ENCODE measurements at places on chromosomes 7 and 10.

- no peak overlapping the region for H3K27ac ChIP-seq
- no peaks in the 10 kb centered on the region for H3K27me3 ChIP-seq
- no peak overlapping the region for H3K4me3 ChIP-seq
- no peaks in the 10 kb centered on the region for H3K4me1 ChIP-seq
- no peak for DNase-seq
These were observed 180.7 kb upstream of the GPR26 start for GRCh38 chr10:123485341-123485960.

GRCh38 chr10:33559105-33559504 is 224.6 kb upstream of the NRP1 start:
- H3K4me3 ChIP-seq, result no peak overlapping the region
- DNase-seq, result no peak
- H3K27me3 ChIP-seq, result peaks cover 4% of the 10 kb centered on the region
- H3K36me3 ChIP-seq, result no peaks in the 10 kb centered on the region
- no peaks in the 10 kb centered on the region for H3K4me1 ChIP-seq

DNA sequence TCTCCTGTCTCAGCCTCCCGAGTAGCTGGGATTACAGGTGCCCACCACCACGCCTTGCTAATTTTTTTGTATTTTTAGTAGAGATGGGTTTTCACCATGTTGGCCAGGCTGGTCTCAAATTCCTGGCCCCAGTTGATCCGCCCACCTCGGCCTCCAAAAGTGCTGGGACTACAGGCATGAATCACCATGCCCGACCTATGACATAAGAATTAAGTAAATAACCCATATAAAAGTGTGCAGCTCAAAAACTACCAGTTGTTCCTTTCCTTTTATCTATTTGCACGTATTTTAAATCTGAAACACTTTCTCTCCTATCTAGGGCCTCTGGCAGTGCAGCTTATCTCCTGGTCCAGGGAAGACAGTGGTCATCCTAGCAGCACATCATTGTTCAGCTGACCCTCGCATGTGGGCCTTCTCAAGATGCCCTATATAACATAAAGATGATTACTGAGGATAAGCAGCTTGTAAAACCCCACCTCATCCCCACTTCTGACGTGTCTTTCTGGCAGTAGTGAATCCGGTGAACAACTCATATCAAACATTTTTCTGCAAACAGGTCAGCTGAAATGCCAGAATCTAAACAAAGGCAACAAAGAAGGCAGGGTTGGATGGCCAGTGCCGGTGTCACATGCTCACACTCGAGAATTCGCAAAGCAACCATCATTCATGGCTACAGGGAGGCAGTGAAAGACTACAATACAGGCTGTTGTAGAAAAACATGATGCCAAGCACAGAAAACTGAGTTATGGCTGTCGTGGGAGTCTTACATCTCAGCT is 36.0 kb upstream of the KCNIP2 start:
- no peaks in the 10 kb centered on the region for H3K27me3 ChIP-seq
- H3K36me3 ChIP-seq, result no peaks in the 10 kb centered on the region
- DNase-seq, result no peak
- H3K27ac ChIP-seq, result no peak overlapping the region
- H3K4me1 ChIP-seq, result no peaks in the 10 kb centered on the region

DNA sequence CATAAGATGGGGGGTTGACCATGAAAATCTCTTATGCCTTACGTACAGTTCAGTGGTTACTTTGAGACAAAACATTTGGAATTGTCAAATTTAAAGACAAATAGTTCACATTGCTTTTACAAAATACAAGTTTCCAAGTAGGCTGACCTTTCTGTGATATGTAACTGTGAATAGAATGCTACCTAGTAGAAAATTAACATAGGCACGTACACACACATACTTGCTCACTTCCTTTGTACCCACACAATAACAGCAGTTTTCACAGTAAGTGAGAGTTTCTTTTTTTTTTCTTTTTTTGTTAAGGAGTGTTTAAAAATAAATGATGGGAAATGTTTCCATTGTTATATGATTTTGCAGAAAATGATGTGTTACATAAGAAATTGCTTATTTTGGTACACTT is 53.3 kb upstream of the SP8 start:
- no peaks in the 10 kb centered on the region for H3K4me1 ChIP-seq
- H3K4me3 ChIP-seq, result no peak overlapping the region
- DNase-seq, result no peak
- no peaks in the 10 kb centered on the region for H3K27me3 ChIP-seq
- H3K27ac ChIP-seq, result no peak overlapping the region

- DNase-seq, result no peak
- H3K27ac ChIP-seq, result no peak overlapping the region
- H3K36me3 ChIP-seq, result no peaks in the 10 kb centered on the region
These were observed 807.9 kb upstream of the MBL2 start for GRCh38 chr10:53580465-53580864.

DNA sequence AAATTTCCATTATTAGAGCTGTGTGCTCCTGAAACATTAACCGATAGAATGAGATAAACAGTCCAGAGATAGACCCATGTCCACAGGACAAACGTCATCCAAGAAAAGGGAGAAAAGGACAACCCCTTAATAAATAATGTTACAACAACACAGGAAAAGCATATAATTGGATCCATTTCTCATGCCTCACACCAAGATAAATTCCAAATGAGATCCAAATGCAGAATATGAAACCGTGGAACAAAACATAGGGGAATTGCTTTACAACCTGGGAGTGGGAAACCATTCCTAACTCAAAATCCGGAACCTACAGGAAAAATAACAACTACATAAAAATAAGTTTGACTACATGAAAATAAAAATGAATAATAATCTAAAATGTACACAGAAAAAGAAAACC is 22.4 kb upstream of the NEBL start:
- H3K4me1 ChIP-seq, result no peaks in the 10 kb centered on the region
- H3K27ac ChIP-seq, result no peak overlapping the region
- H3K4me3 ChIP-seq, result no peak overlapping the region
- DNase-seq, result no peak
- H3K27me3 ChIP-seq, result no peaks in the 10 kb centered on the region

DNA sequence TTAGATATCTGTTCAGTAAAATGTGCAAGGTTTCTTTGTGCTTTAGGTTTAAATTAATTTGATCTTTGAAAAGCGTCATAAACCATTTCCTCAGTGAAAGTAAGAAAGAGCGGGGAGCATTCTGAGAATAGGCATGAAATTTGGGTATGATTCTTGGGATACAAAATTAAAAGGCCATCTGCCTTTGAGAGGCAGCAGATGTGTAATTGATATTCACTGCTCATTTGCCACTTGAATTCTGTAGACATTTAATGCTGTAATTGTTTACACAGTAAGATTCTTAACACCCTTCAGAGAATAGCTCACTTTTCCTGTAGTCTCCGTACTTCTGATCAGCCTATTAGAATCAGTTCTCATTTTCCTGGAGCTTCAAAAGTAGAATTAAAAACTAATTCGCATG is 18.7 kb downstream of the FRMD4A start:
- no peak overlapping the region for H3K27ac ChIP-seq
- H3K4me3 ChIP-seq, result no peak overlapping the region
- no peak for DNase-seq
- no peaks in the 10 kb centered on the region for H3K27me3 ChIP-seq

- H3K36me3 ChIP-seq, result no peaks in the 10 kb centered on the region
- no peak overlapping the region for H3K27ac ChIP-seq
These were observed 18.5 kb upstream of the FAM133B start for GRCh38 chr7:92608380-92609322.

DNA sequence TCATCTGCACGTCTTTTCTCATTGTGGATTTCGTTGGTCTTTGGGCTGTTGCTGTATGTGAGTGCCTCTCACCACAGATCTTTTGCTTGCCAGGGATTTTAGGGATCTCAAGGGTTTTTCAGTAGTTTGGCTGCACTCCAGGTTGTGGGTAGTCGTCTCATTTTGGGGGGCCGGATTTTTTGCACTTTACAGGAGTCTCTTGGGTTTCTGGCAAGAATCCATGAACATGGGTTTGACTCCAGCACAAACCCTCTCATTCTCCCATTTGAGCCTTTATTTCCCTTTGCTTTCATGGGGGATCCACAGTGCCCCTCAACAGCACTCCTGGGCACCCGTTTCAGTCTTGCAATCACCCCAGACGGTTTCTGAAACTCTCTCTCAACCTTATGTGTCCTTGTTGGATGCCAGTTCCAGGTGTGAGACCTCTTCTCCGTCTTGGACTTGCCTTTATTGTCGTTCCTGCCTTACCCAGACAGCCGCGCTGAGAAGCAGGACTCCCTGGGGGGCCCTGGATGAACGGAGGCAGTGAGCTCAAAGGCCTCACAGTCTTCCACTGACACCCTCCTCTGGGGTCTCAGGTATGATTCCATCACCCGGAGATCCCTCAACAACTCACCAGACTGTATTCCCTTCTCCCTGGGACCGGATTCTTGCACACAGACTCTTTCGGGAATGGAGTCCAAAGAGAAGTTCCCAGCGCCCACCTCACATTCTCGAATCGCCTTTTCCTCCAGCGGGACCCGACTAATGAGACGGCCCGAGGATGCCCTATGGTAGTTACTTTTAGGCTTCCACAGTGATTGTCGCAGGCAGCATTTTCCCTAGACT is 18.8 kb upstream of the ZNF273 start:
- H3K27me3 ChIP-seq, result no peaks in the 10 kb centered on the region
- no peak for DNase-seq
- no peak overlapping the region for H3K27ac ChIP-seq
- H3K4me3 ChIP-seq, result no peak overlapping the region
- no peaks in the 10 kb centered on the region for H3K4me1 ChIP-seq
- no peaks in the 10 kb centered on the region for H3K36me3 ChIP-seq

DNA sequence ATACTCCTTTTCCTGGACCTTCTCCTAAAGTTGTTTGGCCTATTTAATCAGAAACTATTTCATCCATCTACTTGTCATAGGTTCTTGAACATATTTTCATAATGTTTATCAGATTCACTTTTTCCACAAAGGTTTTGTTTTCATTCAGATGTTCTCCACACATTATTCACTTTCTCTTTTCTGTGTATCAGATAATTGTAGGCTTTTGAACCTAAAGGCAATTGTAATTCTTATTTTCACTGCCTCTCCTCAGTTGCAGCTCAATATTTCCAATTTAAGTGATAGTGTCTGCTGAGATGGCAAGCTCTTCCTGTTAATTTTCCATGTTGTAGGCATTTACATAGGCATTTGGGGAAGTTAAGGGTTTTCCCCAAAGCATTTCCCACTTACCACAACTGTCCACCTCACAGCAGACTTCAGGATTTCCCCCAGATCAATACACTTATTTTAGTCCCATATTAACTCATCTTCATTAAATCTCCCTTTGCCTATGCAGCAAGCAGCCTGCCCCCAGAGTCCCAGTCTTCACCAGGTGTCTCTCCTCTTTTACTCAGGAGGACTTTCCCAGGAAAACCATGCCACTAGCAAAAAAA is 12.3 kb upstream of the IKZF1 start:
- H3K27me3 ChIP-seq, result no peaks in the 10 kb centered on the region
- H3K4me1 ChIP-seq, result no peaks in the 10 kb centered on the region
- no peak overlapping the region for H3K27ac ChIP-seq
- DNase-seq, result no peak

DNA sequence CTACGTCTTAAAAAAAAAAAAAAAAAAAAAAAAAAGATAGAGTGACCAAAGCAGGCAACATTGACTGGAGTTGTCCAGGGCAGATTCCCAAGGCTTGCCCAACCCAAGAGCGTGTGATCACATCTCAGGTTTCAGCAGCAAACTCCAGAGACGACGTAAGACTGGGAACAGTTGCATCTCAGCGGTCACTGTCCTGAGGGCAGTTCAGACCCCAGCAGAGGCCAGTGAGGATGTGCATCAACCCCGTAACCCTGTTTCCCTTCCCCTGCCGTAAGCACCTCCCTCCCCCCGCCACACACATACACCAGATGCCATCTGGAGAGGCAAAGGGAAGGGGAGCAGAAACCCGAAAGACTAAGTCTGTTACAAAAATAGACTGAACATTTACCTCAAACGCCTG is 19.3 kb upstream of the TOMM7 start:
- H3K4me3 ChIP-seq, result no peak overlapping the region
- no peaks in the 10 kb centered on the region for H3K27me3 ChIP-seq
- no peaks in the 10 kb centered on the region for H3K36me3 ChIP-seq
- no peaks in the 10 kb centered on the region for H3K4me1 ChIP-seq

DNA sequence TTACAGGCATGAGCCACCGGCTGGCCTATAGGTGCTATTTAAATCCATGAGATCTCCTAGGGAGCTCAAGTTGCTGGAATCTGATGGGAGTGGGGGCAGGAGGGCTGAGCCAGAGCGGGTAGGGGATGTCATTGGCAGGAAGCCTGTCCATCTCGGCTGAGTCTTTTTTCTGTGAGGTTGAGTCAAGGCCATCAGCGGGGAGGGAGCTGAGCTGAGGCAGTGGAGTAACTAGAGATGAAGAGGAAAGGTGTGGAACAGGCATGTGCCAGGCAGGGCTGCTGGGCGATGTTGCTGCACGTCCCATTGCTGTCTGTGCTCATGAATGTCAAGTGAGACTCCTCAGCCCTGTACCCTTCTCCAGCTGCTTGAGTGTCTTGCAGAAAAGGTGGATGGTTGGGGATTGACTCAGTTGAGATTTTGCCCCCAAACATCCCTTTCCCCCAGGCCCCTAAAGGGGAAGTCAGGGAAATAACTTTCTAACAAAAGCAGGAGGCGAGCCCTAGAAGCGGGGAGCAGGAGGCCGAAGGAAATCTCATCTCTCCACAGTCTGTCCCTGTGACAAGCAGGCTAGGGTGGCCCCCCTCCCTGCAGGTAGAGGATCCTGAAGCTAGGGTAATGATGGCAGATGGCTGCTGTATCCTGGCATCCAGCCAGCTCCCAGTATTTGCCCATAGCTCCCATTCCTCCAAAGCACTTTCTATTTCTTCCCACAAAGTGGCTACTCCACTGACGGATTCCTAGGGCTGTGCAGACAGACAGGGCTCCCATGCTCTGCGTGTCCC is 5.4 kb downstream of the ATP6V1F start:
- no peak overlapping the region for H3K27ac ChIP-seq
- H3K36me3 ChIP-seq, result peaks cover 11% of the 10 kb centered on the region
- no peaks in the 10 kb centered on the region for H3K27me3 ChIP-seq
- no peak for DNase-seq
- peaks cover 18% of the 10 kb centered on the region for H3K4me1 ChIP-seq

GRCh38 chr7:137209151-137209817 is 134.2 kb downstream of the PTN start:
- no peaks in the 10 kb centered on the region for H3K36me3 ChIP-seq
- no peaks in the 10 kb centered on the region for H3K27me3 ChIP-seq
- no peak overlapping the region for H3K27ac ChIP-seq
- no peak overlapping the region for H3K4me3 ChIP-seq
- H3K4me1 ChIP-seq, result no peaks in the 10 kb centered on the region

GRCh38 chr7:83819911-83820310 is 171.0 kb upstream of the SEMA3E start:
- H3K27ac ChIP-seq, result no peak overlapping the region
- no peak overlapping the region for H3K4me3 ChIP-seq
- no peaks in the 10 kb centered on the region for H3K27me3 ChIP-seq
- no peaks in the 10 kb centered on the region for H3K36me3 ChIP-seq
- no peak for DNase-seq

DNA sequence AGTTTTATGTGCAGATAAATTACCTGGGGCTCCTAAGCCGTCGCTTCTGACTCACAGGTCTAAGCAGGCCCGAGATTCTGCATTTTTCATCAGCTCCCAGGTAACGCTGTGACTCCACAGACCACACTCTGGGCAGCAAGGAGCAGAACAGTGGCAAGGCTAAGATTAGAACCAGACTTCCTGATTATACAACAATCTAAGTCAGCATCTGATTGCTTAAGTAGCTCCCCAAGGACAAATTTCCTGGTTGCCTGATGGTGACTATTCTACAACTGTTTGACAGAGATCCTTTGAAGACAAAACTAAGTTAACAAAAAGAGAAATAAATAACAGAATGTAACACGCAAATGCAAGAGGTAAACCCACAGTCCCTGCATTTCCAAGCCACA is 69.0 kb downstream of the CREB3L2 start:
- peak overlapping the region; percentile 57 for H3K27ac ChIP-seq
- H3K4me1 ChIP-seq, result peaks cover 35% of the 10 kb centered on the region
- no peaks in the 10 kb centered on the region for H3K36me3 ChIP-seq
- H3K27me3 ChIP-seq, result no peaks in the 10 kb centered on the region
- no peak overlapping the region for H3K4me3 ChIP-seq

All from CD8-positive, alpha-beta memory T cell (primary cell).